Stimulated activated CD8-positive, alpha-beta memory T cell treated with anti-CD3 and anti-CD28 coated beads, Interleukin-4, amount 100 ng/mL, for 1 hour (primary cell): ENCODE measurements at places on chromosomes 5 and 9.
A peak's percentile ranks its signal among the peaks of the same experiment; 100 is the strongest.

- DNase-seq, result no peak
These were observed 36.6 kb downstream of the MRPL36 start for GRCh38 chr5:1762883-1763547.

DNA sequence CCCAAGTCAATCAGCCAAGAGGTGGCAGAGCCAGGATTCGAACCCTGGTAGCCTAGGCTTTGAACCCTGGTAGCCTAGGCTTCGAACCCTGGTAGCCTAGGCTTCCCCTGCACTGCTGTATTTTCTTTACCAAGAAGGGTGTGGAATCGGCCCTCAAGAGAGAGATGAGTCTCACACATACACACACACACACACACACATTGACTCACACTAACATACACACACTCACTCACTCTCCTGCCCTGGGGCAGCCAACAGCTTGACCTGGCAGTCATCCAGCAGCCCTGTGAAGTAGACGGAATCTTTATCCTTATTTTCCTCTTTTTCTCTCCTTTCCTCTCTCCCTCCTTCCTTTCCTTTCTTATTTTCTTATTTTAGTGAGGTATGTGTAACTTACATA lies 55.4 kb upstream of the RPL26L1 start:
- no peak for DNase-seq

DNA sequence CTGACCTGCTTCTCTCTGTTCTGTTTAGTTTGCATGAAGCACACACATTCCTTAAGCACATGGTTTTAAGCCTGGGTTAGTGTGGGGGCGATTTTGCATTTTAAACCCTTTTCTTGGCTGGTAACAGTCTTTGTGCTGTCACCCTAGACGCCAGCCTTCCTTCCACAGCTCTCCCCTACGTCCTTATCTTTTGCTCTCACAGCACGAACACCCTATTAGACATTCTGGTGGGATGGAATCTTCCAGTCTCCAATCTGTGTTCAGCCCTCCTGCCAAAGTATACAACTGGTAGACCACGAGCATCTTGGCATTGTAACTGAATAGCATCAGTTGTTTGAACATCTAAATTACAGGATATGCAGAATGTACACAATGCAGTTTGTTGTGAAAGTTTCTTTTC lies 316.9 kb upstream of the IRX2 start:
- no peak for DNase-seq

GRCh38 chr5:91408710-91409109 lies 25.6 kb upstream of the ARRDC3 start:
- no peak for DNase-seq

GRCh38 chr5:154197801-154198491 lies 7.4 kb downstream of the GALNT10 start:
- DNase-seq, result peak; percentile 45

- no peak for DNase-seq
These were observed 143.4 kb downstream of the CDH12 start for GRCh38 chr5:22709743-22710142.

DNA sequence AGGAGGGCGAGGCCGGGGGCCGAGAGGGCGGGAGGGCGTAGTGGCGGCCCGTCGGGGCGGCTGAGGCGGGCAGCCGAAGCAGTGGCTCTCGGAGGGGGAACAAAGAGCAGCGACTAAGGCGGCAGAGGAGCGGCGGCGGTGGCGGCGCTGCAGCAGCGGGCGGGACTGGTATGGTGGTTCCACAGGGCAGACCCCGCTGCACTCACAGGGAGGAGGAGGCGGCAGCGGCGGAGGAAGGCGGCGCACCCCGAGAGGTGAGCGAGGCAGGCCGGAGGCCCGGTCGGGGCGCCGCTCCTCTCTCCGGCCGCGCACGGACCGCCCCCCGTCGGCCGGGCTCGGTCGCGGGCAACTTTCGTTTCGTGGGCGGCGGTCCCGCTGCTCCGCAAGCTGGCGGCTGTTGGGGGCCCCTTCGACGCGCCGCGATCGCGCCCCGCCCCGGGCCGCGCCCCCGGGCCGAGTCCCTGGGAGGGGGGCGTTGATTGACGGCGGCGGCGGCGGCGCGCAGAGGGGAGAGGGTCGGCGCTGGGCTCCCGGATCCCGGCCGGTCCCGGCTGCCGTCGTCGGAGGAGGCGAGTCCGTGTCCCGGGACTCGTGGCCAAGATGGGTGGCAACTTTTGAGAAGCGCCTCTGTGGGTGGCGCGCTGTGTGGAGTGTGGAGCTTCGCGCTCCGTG lies 467 bp downstream of the CNOT6 start:
- DNase-seq, result peak; percentile 17

- DNase-seq, result no peak
These were observed 82.3 kb downstream of the SECISBP2 start for GRCh38 chr9:89400403-89401116.

DNA sequence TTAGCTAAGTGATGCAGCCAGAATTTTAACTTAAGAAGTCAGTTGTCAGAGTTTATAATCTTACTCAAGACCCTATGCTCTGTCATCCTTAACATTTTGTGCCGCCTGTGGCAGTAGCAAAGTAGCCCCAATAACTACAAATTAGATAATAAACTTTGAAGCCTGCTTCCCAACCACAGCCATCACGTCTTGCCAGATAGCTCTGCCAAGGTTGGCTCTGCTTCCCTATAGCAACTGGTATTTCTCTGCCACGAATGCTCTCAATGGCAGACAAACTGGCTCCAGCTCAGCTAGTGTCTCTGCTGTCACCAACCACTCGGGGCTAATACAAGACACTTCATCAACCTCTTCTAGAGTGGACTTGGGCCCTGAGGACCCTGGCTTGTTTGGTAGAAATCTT lies 576.1 kb downstream of the CDH12 start:
- DNase-seq, result no peak
